ENCODE measurements at places on chromosomes 11 and 22.

DNA sequence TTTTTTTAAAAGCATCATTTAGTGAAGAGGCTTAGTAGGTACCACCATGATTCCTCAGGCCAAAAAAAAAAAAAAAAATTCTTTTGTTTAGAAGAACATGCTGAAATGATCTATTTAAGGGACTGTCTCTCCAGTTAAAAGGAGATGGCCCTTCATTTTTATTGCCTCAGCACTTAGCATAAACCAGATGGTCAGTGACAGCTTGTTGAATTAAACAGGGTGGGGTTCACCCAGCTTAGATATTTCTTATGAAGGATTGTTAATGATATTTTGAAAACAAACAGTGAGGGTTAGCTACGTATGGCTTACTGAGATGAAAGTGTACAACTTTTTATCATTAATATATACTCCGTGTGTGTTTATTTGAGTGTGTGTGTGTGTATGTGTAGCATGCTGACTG, 203.7 kb downstream of the FAM181B start:
- DNase-seq: no peak

DNA sequence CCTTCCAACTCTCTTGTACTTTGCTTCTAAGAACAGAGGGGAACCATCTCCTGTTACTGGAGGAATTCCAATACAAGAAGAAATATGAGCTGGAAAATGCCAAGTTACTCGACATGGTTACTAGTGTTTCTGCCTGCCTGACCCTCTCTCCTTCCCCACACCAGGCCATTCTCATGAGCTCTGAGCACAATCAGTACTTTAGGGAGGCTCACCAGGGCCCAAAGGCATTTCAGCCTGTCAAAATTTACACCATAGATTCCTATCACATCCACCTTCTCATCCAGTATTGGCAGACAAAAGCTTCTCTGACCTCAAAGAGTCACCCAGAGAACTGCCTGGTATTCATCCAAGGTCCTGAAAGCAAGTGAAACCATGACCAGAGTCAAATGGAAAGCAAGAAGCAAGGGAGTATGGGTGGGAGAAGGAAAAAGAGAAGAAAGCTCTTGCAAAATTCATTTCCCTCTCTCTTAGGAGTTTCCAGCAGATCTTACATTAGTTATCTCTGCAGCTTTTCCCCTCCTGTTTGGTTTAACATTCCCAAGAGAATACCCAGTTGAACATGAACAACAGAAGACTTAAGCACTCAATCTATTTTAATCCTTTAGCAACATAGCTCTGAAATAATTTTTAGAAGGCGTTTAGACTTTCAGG, 58.7 kb upstream of the NCAM1 start:
- DNase-seq: no peak

DNA sequence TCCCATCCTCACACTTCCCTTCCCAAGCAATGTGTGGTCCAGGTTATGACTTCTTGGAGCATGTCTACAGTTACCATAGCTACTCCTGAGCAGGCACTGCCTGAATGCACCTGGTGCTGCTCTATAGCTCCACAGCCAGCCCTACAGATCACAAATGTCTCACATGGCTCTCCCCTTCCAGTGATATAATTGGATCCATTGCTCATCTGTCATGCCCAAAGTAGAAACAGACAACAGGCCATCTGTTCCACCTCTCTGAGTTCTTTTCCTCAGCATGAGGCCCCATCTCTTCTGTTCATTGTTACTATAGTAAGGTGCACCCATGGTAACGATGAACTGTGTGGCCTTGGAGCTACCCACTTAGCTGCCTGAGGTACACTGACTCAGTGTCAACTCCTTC, 320.3 kb upstream of the ZC3H12C start:
- DNase-seq: no peak

DNA sequence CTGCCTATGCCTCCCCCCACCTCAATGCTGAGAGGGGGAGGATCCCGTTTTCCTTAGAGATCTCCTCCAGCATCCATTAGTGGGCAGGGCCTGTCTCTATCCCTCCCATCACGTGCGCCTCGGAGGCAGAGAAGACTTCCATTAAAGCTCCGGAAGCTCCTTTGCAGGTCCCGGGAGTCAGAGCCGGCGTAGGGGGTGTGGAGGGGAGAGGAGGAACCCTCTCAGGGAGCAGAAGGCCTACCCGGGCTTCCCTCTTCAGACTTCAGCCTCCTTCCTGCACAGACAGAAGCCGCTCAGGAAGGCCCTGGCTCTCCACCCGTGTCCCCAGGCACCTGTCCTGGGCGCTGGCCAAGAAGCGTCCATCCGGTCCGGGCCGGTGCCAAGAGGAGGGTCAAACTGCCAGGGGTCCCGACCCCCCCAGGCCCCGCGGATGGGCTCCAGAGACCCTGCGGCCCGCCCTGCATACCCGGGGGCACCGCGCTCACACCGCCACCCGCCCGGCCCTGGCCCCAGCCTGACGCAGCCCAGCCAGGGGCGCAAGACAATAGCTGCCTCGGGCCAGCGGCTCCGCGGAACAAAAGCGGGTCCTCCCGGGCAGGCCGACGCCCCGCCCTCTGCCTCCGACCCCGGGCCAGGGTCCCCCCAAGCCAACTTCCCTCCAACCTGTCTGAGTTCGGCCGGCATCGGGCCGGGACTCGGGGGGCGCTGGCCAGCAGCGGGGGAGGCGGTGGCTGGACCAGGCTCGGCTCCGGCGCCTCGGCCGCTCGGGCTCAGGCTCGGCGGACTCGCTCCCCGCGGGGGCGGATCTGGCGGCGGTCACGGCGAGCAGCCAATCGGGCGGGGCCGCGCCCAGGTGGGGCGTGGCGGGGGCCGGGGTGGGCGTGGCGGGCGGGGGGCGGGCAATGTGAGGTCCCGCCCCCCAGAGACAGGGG, 29.9 kb downstream of the ARVCF start:
- DNase-seq: peak; percentile 39

GRCh38 chr11:111450480-111451320, 61.5 kb downstream of the BTG4 start:
- no peak for DNase-seq

DNA sequence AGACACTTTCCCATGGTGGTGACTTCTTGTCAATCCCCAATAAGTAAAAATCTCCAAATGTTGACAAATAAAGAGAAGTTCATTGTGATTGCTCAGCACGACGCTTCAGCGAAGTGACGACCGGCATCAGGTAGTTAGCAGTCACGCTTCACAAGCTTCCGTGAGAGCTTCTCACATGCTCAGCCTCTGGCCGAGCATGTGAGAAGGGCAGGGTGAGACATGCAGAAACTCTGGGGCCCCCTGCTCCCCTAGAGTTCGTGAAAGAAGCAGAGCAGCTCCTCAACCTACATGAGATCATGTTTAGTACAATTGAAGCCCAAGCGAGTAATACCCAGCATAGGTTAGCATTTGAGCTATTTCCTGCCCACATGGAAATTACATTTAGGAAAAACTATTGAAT, 4.4 kb upstream of the C11orf16 start:
- DNase-seq: no peak

DNA sequence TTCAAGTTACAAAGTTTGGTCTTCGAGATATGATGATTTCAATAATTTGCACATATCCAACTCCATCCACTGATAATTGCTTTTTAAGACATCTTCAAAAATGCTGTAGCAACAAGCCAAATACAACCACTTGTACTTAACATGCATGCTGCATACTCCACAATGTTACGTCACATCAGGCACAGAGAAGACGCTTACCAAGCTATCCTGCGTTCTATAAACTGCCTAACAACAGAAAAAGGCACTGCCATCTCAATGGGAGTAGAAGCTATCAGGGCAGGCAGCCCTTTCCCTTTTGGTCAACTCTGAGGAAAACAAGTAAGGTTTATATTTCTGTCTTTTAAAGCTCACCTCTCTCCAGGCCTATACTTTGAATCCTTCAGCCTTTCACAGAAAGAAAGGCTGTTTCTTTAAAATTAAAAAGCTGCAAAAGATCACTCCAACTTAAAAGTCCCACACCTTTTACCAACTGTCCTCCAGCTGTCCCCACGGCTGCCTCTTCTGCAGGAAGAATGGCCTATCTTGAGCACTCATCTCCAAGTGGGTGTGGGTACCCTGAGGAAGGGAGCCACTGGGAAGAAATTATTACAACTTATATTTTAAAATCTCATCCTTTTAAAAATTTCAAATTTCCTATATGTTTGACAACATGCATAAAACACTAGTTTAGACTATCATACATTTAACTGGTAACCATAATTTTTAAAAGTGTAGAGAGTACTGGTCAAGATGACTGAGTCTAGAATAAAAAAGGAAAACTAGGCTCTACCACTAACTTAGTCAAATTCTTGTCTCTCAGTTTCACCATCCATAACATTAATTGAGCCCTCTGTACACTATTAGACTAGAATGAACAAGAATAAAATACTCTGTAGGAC, 14.5 kb downstream of the PHF21A start:
- DNase-seq: no peak

DNA sequence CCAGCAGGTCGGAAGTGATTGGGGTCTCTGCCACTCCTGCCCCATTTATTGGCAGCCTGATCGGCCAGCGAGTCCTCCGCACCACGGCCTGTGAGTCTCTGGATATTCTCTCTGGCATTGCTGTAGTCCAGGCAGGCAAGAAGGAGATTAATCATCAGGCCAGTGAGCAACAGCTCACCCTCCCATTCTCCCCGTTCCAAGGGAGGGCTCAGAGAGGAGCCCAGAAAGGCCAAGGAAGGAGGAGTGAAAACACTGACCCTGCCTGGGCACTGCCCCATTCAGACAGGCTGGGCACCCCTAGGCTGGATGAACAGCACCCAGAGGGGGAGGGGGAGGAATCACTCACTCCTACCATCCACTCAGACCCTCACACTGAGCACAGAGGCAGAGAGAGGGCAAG, 3.1 kb downstream of the SAA2 start:
- no peak for DNase-seq

DNA sequence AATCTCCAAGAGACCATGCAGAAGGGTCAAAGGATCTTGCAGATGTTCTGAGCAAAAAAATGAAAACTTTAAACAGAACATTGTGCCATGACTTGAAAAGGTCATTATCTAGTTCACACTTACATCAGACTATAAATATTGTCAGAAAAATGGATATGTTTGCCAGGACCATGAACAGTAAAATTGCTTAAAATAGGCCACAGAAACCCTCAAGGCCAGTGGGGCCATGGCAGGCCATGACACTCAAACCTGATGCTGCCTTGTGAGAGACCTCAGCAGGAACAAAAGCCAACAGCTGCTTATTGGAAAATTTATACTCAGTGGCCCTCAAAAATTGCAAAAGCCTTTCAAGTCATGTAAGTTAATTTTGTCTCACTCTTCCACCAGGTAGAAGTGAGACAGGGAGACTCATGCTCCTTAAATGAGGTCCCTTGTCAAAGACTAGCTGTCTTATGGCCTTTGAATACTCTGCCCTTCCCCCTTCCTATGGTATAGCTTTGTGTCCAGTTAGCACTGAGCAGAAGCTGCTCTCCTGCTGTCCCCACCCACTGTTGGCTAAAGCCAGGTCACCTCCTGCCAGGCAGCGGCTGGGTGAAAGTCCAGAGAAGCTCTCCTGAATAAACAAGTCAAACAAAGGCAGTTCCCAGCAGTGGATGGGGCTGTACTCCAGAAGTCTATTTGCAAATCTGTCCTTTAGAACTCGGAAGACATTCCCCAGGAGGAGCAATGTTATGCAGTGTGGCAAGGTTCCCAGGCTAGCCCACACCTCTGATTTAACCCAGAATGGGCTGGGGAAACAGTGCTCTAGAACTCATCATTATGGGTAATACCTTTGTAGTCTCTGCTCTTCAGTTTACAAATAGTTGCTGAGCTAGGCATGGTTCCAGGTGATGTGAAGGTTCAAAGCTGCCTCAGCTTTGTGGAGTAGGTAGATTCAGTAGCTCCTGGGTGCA, 21.4 kb downstream of the ADM start:
- DNase-seq: no peak
